ENCODE measurements at places on chromosomes 6 and 20.

- DNase-seq, result peak; percentile 58
Measured at GRCh38 chr6:15207923-15208322, 37.9 kb upstream of the JARID2 start.

DNA sequence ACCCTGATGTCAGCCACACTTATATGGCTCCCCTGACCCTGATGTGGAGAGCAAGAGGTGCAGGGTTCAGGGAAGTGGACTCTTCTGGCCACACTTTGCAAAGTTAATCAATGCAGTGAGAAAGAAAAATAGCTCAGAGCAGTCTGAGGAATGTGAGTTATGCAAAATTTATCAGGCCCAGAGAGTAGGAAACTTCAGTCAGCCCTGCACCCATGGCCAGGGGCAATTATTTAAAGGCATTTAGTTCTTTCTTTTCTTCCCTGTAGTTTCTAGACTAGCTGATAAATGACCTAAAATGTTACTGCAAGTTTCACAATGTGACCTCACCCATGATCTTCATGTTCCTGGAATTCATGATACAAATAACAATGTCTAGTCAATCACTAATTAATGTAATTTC lies 143.7 kb upstream of the GGTLC1 start:
- DNase-seq, result peak; percentile 30

GRCh38 chr6:135235716-135236115 lies 54.6 kb downstream of the MYB start:
- no peak for DNase-seq

GRCh38 chr6:15256538-15257271 lies 10.8 kb downstream of the JARID2 start:
- DNase-seq, result no peak

- peak; percentile 45 for DNase-seq
Measured at GRCh38 chr20:25389401-25389857, 1.2 kb downstream of the ABHD12 start.

GRCh38 chr6:99137314-99137713 lies 189.6 kb upstream of the FBXL4 start:
- DNase-seq, result no peak

- no peak for DNase-seq
Measured at GRCh38 chr6:41352396-41352795, 17.0 kb downstream of the NCR2 start.

DNA sequence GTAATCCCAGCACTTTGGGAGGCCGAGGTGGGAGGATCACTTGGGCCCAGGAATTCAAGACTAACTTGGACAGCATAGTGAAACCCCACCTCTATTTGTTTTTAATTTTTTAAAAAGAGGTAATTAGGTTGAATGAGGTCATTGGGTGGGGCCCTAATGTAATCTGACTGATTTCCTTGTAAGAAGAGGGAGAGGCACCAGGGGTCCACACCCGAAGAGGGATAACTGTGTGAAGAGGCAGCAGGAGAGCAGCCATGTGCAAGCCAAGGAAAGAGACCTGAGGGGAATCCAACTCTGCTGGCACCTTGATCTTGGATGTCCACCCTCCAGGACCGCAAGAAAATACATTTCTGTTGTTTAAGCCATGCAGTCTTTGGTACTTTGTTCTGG lies 63.4 kb downstream of the QRSL1 start:
- DNase-seq, result no peak

- no peak for DNase-seq
Measured at GRCh38 chr20:4809707-4810106, 88.0 kb downstream of the PRND start.

- DNase-seq, result no peak
Measured at GRCh38 chr20:25290646-25291431, 43.0 kb downstream of the PYGB start.

GRCh38 chr20:36496707-36497669 lies 44.3 kb upstream of the MYL9 start:
- DNase-seq, result no peak

- peak; percentile 28 for DNase-seq
Measured at GRCh38 chr20:21291026-21291425, 12.1 kb upstream of the XRN2 start.

GRCh38 chr20:46552460-46553420 lies 2.3 kb upstream of the OCSTAMP start:
- DNase-seq, result no peak

DNA sequence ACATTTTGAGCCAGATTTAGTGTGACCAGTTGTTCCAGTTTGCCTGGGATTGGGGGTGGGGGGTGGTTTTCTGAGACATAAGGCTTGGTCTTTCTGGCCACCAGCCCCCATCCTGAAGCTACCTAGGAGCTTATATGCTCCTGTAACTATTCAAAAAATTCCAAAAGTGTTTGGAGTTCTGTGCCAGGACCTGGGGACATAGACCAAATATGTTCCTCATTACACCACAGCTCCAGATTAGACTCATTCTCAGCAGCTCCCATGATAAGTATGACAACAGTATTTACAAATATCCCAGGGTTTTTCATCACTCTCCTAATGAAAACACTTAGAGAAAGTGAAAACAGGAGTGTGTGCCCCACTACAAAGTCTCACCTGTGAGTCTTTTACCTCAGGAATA lies 37.8 kb upstream of the RNF144B start:
- no peak for DNase-seq

DNA sequence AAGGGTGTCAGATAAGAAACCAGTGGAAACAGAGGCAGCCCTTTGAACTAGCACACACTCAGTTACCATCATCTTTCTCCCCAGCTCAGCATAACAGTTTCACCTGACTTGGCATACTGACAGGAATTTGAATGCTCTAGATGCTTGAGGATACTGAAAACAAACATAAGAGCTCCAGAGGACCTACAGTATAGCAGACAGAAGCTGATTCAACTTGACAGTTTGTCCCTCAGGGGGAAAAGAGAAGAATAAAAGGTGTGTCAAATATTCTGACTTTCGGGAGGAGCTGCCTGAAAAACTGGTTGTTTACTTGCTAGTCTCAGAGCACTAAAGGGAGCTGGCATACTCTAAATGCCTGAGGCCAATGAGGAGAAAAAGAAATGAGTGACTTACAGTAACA lies 35.1 kb downstream of the EYS start:
- DNase-seq, result no peak

DNA sequence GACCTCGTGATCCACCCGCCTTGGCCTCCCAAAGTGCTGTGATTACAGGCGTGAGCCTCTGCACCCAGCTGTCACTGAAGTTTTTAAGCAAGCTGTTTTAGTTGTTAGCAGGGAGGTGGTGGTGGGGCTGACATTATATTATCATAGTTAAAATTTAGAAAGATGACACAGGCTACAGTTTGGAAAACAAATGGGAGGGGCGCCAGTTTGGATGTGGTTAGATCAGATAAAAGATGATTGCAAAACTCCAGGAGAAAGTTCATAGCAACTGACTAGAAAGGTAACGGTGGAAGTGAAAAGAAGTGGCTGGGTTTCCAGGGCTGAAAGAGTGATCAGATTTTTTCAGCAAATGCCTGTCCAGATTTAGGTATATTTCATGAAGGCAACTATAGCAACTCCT lies 311.9 kb upstream of the CITED2 start:
- peak; percentile 52 for DNase-seq

- no peak for DNase-seq
Measured at GRCh38 chr6:91606148-91606901, 1019.5 kb upstream of the MAP3K7 start.

GRCh38 chr20:46791722-46792416 lies 82.4 kb downstream of the SLC2A10 start:
- no peak for DNase-seq

DNA sequence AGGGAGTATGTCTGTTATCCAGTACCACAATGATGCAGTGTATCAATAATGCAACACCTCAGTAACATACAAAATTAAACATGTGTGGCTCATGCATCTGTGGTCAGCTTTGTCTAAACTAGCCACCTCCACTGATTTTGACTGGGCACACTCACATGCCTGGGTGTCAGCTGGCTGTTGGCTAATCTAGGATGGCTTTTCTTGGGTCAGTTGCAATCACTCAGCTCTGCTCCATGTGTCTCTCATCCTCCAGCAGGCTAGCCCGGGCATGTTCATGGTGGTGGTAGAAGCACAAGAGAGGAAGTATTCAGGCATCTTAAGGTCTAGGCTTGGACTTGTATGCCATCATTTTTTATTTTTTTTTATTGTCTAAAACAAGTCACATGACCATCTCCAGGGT lies 59.3 kb upstream of the JAG1 start:
- DNase-seq, result peak; percentile 32

GRCh38 chr6:106086814-106087175 lies 659 bp downstream of the PRDM1 start:
- peak; percentile 28 for DNase-seq

GRCh38 chr20:63014710-63015109 lies 7.9 kb upstream of the BHLHE23 start:
- no peak for DNase-seq

DNA sequence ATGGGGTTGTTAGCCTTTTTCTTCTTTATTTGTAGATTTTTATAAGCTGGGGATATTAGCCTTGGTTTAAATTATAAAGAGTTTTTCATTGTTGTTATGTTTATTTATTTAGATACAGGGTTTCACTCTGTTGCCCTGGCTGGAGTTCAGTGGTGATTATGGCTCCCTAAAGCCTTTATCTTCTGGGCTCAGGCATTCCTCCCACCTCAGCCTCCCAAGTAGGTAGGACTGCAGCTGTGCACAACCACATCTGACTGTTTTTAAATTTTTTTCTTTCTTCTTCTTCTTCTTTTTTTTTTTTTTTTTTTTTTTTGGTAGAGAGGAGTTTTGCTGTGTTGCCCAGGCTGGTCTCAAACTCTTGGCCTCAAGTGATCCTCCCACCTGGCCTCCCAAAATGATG lies 80.9 kb downstream of the UBE3D start:
- no peak for DNase-seq

All from fibroblast of the aortic adventitia (primary cell).